ENCODE measurements at places on chromosomes 3 and 15.

DNA sequence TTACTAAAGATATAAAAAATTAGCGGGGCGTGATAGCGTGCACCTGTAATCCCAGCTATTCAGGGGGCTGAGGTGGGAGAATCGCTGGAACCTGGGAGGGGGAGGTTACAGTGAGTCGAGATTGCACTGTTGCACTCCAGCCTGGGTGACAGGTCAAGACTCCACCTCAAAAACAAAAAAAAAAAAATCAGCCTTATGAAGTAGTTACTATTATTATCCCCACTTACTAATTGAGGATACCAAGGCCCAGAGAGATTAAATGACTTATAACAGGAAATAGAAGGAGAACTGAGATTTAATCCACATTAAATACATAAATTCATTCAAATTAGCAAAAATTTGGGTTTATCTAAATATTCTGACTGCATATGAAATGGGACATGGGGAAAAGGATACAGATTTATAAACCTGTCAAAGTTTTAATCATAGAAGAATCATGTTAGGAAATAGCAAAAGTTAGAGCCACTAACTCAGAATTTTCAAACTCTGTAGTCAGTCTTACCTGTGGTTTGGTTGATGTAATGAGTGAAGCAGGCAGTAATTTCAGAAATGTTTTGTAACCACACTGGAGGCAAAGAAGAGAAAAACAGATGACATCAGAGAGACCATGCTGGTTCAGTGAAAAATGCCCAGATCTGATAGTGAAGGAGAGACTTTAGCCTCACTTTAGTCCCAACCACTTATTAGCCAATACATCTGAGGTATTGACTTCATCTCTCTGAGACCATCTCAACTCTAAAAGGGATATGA lies 25.0 kb upstream of the ACAP2 start:
- no peak for DNase-seq

DNA sequence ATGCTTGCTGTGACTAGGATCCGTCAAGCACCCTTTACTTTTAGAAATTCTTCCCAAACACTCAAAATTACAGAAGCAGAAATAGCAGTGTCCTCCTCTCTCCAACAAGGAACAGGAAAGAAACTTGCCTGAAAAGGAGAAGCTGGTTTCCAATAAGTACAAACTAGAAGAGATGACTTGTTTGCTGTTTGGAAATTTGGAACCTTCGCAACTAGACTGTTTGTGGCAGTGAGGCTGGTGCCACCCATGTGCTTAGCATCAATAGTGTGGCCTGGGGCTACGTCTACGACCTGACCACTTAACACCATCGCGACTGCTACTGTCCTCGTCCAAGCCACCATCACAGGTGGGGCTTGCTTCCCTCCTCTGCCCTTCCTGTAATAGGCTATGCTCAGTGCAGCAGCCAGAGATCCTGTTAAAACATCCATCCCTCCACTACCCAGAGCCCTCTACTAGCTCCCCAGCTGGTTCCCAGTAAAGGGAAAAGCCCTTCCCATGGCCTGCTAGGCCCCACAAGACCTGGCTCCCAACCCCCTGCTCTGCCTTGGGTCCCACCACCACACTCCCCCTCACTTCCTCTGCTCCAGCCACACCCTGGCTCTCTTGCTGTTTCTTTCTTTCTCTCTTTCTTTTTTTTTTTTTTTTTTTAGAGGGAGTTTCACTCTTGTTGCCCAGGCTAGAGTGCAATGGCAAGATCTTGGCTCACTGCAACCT lies 52.6 kb upstream of the CCR2 start:
- no peak for DNase-seq

DNA sequence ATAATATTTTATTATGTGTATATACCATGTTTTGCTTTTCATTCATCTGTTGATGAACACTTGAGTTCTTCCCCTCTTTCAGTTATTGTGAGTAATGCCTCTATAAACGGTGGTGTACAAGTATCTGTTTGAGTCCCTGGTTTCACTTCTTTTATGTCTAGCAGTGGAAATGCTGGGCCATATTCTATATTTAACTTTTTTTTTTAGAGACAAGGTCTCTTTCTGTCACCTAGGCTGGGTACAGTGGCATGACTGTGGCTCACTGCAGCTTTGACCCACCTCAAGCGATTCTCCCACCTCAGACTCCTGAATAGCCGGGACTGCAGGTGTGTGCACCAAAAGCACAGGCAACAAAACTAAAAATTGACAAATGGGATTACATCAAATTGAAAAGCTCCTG lies 19.9 kb downstream of the GOLM2 start:
- DNase-seq = no peak

DNA sequence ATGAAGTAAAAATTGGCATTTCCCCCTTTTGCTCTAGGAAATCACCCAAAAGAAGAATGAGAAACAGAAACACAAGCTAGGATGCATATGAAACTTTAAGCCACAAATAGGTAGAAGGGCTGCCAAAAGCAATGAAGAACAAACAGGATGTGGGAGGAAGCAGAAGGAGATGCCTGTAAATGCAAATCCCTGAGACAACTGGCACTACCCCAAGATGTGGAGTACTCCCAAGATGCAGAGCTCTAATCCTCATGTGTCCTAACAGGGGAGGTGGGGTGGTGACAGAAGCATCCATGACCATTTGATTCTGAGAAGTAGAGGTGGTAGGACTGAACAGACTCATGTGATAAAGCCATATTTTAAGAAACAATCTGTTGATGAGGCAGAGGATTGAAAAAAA lies 31.9 kb upstream of the ZNF280D start:
- DNase-seq = no peak

Data from NCI-H2081 (cell line).